ENCODE measurements at places on chromosomes 3 and 15.

GRCh38 chr15:52102463-52102862, 10.1 kb downstream of the BCL2L10 start:
- no peak for DNase-seq

- DNase-seq, result no peak
Measured at GRCh38 chr15:48076454-48076853, 44.3 kb upstream of the SLC24A5 start.

- no peak for DNase-seq
Measured at GRCh38 chr3:58627570-58627885, 39.0 kb downstream of the FAM3D start.

GRCh38 chr3:23372285-23372684, 169.2 kb downstream of the UBE2E2 start:
- no peak for DNase-seq

DNA sequence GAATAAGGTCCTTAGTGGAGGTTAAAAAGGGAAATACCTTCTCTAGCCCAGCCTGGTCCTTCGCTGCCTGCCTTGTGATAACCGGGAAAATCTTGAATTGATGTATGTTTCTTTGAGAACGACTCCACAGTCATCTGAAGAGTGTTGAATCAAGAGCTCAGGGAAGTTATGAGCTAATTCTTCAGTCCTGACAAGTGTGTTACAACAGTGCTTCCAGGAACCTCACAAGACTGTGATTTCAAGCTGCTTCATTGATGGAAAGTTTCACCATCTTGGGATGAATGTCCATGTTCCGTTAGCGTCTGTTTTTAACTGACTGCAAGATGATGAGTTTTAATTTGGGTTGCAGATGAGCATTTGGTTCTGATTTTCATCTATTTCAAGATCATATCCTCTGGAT, 12.4 kb downstream of the TMEM41A start:
- DNase-seq, result no peak

GRCh38 chr15:70669006-70669602, 94.3 kb downstream of the UACA start:
- DNase-seq, result no peak

- no peak for DNase-seq
Measured at GRCh38 chr15:77695961-77696582, 63.4 kb upstream of the LINGO1 start.

GRCh38 chr15:32861174-32861573, 143.4 kb downstream of the GREM1 start:
- DNase-seq, result no peak

- DNase-seq, result no peak
Measured at GRCh38 chr3:197367081-197367780, 68.8 kb upstream of the DLG1 start.

GRCh38 chr3:65946438-65946837, 92.3 kb downstream of the MAGI1 start:
- no peak for DNase-seq

DNA sequence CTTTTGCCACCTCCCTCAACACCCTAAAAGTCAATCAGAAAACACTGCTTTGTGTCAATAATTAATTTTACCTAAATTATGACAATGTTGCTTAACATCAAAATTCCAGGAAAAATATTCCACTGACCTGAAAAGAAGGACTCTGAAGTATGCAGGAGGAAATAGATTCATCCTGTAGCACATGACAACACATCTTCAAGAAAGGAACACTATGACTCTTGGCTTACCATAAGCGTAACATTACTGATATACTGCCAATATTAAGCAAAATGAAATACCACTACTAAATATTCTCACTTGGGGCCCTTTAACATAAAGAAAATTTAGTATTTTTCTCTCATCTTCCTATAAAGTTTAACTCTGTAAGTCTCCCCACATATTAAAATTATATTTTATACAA, 9.6 kb downstream of the SUCLG2 start:
- DNase-seq, result no peak

DNA sequence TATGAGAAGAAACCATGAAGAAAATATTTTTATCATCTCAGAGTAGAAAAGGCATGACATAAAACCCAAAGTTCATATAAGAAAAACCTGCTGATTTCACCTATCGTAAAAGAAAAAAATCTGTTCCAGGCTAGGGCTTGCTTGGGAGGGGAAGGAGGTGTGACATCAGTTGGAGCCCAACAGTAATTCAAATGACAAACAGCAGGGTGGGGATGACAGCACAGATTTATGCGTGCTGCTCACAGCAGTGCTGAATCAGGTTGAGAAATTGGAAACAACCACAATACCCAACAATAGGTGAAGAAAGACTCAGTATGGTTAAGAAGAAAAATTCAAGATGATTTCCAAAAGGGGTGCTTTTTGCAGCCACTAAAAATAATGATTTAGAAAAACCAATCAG, 172.4 kb downstream of the PDE8A start:
- no peak for DNase-seq

GRCh38 chr15:63981596-63982320, 64.5 kb downstream of the DAPK2 start:
- DNase-seq, result no peak

GRCh38 chr3:55337641-55338180, 149.4 kb downstream of the WNT5A start:
- no peak for DNase-seq

DNA sequence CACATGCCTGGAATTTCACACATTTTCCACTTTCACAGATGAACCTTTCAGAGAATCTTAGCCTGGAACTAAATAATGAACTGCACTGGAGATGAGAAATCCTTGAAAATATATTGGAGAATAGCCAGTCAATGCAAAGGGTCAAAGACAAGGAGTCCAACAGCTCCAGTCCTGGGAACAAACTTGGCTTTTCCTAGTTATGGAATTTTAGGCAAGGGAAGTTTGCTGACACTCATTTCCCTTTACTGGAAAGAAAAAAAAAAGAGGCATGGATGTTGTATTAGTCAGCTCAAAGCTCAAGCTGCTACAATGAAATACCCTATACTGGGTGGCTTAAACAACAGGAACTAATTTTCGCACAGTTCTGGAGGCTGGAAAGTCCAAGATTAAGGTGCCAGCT, 690.8 kb upstream of the ARPP21 start:
- no peak for DNase-seq

GRCh38 chr3:139653582-139653981, 24.2 kb downstream of the NMNAT3 start:
- DNase-seq, result no peak

GRCh38 chr3:179430277-179430870, 20.9 kb downstream of the GNB4 start:
- no peak for DNase-seq

DNA sequence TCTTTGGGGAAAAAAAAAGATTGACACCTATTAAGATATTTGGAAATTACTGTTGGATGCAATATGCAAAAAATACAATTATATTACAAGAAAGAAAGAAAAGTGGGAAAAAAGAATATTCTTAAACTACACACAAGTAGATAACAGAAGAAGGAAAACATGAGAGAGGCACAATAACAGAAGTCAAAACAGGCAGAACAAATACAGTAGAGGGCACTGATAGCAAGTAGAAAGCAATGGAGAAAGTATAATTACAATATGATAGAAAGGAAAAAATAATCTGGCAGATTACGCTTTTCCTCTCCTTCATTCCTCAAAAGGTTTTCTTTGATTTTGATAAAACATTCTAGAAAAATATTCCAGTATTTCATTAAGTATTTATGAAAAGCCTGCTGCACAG, 72.1 kb downstream of the ADAM10 start:
- DNase-seq, result no peak

DNA sequence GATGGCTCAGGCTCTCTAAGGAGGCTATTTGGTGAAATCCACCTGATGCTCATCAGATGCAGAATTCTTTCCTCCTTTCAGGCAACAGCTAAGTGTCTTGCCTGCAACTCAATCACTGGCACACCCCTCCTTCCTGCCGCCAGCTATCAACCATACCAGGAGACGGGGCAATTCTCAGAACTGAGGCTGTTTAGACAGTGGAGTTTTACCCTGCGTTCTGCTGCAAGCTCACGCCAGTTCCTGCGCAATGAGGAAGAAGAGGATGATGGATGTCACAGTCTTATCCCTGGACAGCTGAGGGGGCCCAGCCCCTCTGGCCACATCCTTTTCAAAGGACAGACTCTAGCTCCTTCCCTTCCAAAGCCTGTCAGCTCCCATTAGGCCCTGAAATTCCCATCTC, 7.0 kb upstream of the MANF start:
- DNase-seq, result no peak

DNA sequence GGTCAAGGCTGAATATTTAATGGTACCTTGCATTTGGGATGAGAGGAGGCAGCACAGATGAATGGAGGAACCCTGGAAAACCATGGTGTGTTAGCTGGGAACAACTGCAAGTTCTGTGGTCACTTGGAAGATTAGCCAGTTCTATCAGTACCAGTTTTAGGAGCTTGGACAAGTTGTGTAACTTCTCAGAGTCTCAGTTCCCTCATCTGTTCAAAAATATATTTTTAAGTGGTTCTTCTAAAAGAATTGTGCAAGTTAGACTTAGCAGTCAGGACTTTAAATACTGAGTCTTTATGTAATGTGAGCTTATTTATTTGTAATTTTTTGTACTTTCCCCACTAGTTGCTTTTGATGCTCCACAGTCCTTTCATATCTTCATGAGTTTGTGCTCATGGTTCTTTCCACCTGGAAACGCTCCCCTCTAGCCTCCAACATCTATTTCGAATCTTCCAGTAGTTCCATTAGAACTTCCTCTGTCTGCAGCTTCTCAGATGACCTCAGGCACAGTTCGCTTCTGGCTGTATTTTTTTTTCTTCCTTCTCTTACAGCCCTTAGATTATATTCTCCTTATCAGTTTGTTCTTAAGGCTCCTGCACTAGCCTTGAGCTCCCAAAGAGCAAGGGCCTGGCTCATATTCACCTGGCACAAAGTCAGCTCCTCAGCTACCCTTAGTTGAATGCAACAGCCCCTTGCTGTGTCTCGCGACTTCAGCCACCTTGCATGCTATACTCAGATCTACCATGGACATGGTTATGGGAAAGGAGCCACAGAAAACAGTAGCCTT, 27.1 kb downstream of the ITPR1 start:
- DNase-seq, result no peak

- no peak for DNase-seq
Measured at GRCh38 chr3:121481106-121481880, 64.5 kb downstream of the POLQ start.

DNA sequence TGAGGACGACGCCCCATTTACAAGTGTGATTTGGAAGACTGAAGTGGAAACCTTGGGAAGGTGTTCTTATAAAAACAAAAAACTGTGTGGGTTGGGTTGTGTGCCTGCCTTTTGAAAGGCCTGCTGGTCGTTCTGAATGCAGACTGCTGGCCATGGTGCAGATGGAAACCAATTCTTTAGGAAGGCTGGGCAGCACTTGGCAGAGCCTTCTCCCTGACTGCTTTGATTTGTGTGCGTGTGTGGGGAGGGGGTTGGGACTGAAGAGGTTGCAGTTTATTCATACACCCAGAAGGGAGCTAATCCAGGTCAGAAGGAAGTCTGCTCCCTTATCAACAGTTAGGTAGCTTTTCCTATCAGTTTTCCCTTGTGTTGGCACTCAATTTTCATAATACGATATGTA, 288.7 kb downstream of the SOX2 start:
- DNase-seq, result no peak

DNA sequence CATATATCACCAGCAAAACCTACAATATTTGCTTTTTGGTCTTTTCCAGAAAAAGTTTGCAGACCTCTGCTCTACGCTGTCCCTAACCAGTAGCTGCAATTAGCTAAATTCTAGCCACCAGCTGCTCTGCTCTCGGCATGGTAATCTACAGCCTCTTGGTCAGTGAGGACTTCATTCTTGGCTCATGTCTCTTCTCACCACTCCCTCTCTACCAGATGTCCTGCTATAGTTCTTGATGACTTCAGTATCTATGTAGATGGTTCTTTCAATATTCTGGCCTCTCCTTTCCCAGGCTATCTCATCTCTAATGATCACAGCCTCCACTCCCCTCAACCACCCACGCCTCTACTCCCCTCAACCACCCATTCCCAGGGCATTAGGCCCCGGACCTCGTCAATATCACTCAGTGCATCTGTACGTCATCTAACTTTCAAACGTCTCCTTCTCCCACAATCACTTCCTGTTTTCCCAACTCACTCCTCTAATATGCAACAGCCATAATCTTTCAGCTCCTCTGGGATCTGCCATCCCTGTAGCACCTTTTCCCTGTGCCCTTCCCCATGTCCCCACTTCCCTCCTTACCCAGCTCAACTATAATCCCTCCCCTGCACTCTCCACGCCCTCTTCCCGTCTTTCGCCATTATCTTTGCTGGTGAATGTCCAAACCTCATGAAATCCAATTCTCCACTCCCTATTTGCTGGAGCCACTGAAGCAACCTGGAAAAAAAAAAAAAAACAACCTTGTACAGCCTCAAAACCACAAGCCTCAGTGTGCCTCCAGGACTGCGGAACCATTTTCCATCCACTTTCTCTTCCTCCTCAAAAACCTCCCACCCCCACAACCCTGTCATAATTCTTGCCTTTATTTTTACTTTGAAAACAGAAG, 429.4 kb upstream of the PROK2 start:
- no peak for DNase-seq

DNA sequence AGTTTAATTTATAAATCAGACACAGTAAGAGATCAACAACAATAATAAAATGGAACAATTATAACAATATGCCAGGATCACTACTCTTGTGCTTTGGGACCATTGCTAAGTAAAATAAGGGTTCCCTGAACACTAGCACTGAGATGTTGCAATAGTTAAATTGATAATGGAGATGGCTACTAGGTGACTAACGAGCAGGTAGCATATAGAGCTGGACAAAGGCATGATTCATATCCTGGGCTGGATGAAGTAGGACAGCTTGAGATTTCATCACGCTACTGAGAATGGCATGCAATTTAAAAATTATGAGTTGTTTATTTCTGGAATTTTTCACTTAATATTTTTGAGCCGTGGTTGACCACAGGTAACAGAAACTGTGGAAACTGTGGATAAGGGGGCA, 20.7 kb upstream of the MYZAP start:
- DNase-seq, result no peak

- no peak for DNase-seq
Measured at GRCh38 chr3:101976473-101976872, 127.2 kb downstream of the NFKBIZ start.

GRCh38 chr3:34957677-34958076, 681.6 kb upstream of the ARPP21 start:
- DNase-seq, result no peak

DNA sequence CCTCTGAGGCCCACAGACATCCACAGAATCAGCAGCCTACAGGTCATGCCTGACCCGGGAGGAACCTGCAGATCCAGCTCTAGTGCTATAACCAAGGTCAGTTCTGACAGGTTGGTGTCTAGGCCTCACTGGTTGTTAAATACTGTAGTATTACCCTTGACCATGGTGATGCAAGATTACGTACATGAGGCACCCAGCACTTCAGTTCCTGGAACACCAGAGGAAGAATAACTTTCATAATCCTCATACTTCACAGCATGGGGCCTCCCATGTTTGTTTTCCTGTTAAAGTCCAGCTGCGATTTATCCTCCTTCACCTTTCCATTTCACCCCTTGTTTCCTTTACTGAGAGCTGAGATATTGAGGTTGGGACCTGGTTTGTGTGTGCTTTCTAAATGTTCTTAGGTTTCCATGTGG, 34.4 kb upstream of the GLCE start:
- DNase-seq, result no peak

GRCh38 chr3:156209631-156210335, 89.4 kb downstream of the KCNAB1 start:
- no peak for DNase-seq
